ENCODE measurements at places on chromosomes 3 and 15. TPM values are rescaled to one million over a fixed set of nuclear protein-coding genes. Genes with fewer than 3 reads are reported as not detected.

- no peaks in the 10 kb centered on the region for H3K36me3 ChIP-seq
- no peak overlapping the region for H3K27ac ChIP-seq
- no peak overlapping the region for H3K4me3 ChIP-seq
These were observed 220.8 kb downstream of the ZNF621 start for GRCh38 chr3:40745381-40746106.

GRCh38 chr3:1552831-1553230 is 460.0 kb downstream of the CNTN6 start:
- DNase-seq = no peak
- H3K4me1 ChIP-seq = no peaks in the 10 kb centered on the region
- H3K27me3 ChIP-seq = no peaks in the 10 kb centered on the region
- no peak overlapping the region for H3K27ac ChIP-seq
- no peak overlapping the region for H3K4me3 ChIP-seq

DNA sequence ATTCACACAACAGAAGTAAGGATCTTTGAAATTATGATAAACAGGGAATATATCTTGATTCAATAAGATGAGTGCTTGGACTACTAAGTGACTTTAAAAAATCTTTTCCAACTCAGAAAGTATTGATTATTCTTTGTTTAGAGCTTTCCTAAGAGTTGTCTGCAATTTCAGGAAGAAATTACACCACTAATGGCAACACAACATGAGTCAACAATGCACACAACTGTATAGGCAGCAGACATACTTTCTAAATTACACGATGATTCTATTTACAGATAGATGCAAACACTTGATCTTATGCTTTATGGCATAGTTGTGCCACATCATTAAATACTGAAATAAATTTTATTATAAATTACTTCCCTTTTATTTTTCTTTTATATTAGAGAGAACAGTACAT is 4.4 kb downstream of the NAA50 start:
- no peak for DNase-seq
- H3K4me1 ChIP-seq = peaks cover 5% of the 10 kb centered on the region
- H3K27ac ChIP-seq = no peak overlapping the region
- H3K36me3 ChIP-seq = no peaks in the 10 kb centered on the region

Gene SMCO1
- total RNA-seq = not detected

- no peak for DNase-seq
- no peak overlapping the region for H3K27ac ChIP-seq
- H3K27me3 ChIP-seq = no peaks in the 10 kb centered on the region
- H3K4me1 ChIP-seq = no peaks in the 10 kb centered on the region
These were observed 37.8 kb downstream of the AP3S2 start for GRCh38 chr15:89855948-89856347.

DNA sequence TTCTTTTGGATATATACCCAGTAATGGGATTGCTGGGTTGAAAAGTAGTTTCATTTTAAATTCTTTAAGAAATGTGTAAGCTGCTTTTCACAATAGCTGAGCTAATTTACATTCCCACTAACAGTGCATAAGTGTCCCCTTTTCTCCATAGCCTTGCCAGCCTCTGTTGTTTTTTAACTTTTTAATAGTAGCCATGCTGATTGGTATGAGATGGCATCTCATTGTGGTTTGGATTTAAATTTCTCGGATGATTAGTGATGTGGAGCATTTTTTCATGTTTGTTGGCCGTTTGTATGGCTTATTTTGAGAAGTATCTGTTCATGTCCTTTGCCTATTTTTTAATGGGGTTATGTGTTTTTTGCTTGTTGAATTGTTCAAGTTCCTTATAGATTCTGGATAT is 444.3 kb upstream of the ATP11B start:
- H3K4me3 ChIP-seq = no peak overlapping the region
- no peaks in the 10 kb centered on the region for H3K27me3 ChIP-seq
- no peak overlapping the region for H3K27ac ChIP-seq
- DNase-seq = no peak

DNA sequence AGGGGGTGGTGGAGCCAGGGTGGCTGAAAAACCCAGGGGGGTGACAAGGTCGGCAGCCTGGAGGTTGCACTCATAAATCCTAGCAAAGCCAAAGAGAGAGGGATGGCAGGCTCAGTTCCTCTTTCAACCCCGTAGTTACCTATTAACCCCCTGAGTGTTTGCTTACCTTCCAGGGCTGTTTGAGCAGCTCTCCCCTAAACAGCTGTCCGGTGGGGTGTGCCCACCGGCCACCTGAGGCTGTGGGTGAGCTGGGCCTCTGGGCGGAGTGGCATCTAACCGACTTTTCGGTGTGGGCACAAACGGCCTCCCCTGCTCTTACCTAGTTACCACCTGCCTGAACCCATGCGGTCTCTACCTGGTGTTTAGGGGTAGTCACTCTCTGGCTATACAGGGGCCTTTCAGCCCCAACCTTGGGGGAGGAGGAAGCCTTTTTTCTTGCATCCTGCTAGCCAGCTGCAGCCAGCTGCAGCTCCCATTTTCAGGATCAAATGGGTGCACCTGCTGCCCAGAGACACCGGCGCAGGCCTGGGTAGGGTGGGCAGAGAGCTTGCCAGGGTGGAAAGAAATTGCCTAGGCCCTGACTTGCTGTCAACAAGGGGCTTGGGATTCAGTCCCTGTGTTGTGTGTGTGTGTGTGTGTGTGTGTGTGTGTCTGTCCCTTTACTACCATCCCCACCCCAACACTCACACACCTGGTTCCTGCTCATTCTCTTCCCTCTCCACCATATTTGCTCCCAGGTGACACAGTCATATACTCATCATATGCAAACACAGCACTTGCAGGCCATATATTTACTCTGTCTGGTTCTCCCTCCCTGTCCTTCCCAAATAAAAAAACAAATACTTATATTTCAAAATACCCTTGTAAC is 3.7 kb downstream of the DLL4 start:
- no peaks in the 10 kb centered on the region for H3K27me3 ChIP-seq
- H3K4me1 ChIP-seq = peaks cover 9% of the 10 kb centered on the region
- no peaks in the 10 kb centered on the region for H3K36me3 ChIP-seq
- no peak overlapping the region for H3K27ac ChIP-seq
- no peak for DNase-seq

Gene SERINC4
- not detected for total RNA-seq

GRCh38 chr3:126551121-126551838 is 7.5 kb downstream of the C3orf22 start:
- no peak overlapping the region for H3K4me3 ChIP-seq
- H3K27me3 ChIP-seq = no peaks in the 10 kb centered on the region
- DNase-seq = no peak
- no peaks in the 10 kb centered on the region for H3K36me3 ChIP-seq
- H3K4me1 ChIP-seq = no peaks in the 10 kb centered on the region
- H3K27ac ChIP-seq = no peak overlapping the region

Gene PIGZ
- total RNA-seq = 1.4 TPM

DNA sequence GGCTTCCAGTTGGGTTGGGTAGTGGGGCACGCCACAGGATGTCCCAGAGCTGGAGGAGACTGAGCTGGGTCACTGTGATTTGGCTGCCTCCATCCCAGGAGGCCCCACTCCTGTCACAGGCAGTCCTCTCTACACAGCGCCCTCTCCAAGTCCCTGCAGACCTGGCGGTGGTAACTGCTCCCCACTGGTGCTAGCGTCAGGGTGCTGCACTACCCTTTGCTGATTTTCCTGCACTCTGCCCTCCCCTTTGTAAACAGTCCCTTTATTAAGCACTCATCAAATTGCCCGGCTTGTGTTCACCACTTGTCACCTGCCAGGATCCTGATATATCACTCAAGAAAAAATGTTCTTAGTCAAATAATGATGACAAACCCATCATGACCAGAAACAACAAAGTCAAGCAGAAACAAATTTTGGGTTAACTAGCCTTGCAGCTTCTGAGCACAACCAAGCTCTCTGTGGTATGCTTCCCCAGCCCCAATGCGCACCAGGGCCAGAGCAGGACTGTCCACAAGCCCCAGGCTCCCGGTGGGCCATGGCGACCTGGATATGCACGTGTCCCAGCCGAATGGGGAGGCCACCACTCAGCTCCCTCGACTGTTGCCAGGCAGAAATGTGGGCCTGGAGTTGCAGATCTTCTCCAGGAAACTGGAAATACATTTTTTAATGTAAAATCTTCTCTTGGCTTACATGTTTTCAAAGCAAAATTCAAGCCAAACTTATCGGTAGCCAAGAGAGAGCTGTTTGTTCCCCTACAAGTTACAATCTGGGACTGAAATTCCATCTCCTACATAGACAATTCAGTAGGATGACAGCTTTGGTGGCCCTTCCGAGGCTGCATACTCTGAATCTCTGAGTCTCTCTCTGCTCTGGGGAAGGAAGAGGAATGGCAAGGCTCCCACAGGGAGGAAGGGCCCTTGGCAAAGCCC is 24.5 kb downstream of the MEGF11 start:
- H3K27ac ChIP-seq = no peak overlapping the region
- H3K36me3 ChIP-seq = no peaks in the 10 kb centered on the region
- no peak overlapping the region for H3K4me3 ChIP-seq
- no peaks in the 10 kb centered on the region for H3K27me3 ChIP-seq
- DNase-seq = no peak
- H3K4me1 ChIP-seq = no peaks in the 10 kb centered on the region

Gene PDZRN3
- total RNA-seq = 88.5 TPM

GRCh38 chr3:56813653-56813960 is 11.9 kb upstream of the ARHGEF3 start:
- no peak for DNase-seq
- H3K27me3 ChIP-seq = no peaks in the 10 kb centered on the region
- no peak overlapping the region for H3K27ac ChIP-seq
- no peaks in the 10 kb centered on the region for H3K36me3 ChIP-seq
- H3K4me3 ChIP-seq = no peak overlapping the region

Measured in ovary (tissue), 10 donors.